ENCODE measurements at places on chromosomes 1 and 21.

DNA sequence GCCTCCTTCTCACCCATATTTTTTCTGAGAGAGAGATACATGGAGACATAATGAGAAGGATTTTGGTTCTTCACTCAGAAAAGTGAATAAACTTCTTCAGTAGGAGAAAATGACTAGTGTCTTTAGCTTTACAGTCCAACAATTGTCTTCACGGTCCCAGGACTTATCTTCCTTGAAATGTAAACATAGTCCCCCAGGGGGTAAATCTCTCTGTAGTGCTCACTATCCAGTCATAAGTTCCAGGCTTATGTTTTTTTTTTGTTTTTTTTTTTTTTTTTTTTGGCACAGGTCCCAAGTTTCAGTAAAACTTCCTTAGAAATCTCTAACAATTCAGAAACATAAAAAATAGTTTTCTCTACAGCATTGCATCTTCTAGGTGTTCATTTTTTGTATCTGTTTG lies 890.2 kb upstream of the B3GALT2 start:
- DNase-seq: no peak

DNA sequence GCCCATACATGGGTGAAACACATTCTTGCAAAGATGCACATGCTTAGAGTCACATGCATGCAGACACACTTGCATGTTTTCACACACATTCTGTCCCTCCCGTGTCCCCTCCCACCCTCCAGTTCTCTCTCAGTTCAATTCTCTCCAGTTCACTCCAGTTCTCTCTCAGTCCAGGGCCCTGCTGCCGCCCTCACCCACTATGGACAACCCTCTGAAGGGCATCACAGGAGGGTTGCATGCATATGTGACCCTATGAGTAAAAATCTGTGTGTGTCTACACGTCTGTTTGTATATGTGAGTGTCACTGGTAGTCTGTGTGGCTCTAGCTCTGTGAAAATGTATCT lies 21.8 kb upstream of the ADGRB2 start:
- no peak for DNase-seq

- DNase-seq: no peak
Observed at GRCh38 chr1:39088658-39089057, 62.5 kb downstream of the NDUFS5 start.

- DNase-seq: no peak
Observed at GRCh38 chr1:106998431-106999002, 58.0 kb upstream of the PRMT6 start.

DNA sequence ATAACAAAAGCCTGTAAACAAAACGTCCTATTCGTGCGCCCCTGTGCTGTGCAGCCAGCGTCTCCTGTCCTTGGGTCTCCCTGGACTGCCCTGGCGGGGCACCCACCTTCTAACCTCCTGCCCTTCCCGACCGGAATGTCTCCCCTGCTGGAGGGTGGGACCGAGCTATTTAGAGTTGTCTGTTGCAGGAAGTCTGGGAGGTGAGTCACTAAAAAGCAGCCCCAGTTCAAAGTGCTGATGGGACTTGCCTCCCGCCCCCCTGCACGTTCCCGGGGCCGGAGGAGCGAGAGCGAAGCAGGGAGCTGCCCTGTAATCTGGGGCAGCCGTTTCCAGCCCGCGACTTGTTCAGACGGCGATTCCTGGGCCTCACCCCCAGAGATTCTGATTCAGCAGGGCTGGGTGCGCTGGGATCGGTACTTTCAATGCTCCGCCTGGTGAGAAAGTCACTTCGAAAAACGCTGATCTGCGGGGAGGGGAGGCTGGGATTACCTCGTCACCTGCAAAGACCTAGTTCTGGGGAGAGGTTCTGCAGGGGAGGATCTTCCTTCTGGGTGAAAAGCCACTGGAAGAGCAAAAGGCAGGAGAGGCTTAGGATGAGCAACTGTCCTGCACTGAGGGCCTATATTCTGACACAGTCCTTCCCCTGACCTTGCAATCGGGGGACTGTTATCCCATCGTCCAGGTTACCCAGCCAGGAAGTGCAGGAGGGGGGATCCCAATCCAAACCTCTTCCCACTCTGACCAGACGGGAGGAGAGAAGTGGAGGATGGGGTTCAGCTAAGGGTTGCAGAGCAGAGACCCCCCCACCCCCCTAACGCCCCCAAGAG lies 1.2 kb upstream of the DHRS3 start:
- DNase-seq: no peak

- no peak for DNase-seq
Observed at GRCh38 chr1:114745291-114745690, 12.5 kb downstream of the CSDE1 start.

- DNase-seq: no peak
Observed at GRCh38 chr1:154938604-154939399, 2.3 kb upstream of the PMVK start.

- DNase-seq: no peak
Observed at GRCh38 chr1:149937759-149938158, 1.1 kb upstream of the MTMR11 start.

DNA sequence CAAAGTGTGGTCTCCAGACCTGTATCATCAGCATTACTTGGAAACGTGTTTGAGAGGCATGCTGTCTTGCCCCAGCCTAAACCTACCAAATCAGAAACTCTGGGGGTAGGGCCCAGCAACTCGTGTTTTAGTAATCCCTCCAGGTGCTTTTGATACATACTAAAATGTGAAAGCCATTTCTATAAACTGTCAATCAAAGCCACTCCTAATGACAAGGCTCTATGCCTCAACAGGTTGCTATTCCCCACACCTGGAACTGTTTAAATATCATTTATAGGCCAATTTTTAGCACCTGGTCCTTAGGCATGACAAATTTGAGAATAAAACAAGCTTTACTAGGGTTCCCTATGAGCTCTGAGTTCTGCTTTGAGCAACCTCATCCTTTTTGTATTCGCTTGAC lies 158.7 kb upstream of the NR5A2 start:
- DNase-seq: no peak

GRCh38 chr1:183287191-183287675 lies 101.2 kb downstream of the LAMC2 start:
- DNase-seq: no peak

DNA sequence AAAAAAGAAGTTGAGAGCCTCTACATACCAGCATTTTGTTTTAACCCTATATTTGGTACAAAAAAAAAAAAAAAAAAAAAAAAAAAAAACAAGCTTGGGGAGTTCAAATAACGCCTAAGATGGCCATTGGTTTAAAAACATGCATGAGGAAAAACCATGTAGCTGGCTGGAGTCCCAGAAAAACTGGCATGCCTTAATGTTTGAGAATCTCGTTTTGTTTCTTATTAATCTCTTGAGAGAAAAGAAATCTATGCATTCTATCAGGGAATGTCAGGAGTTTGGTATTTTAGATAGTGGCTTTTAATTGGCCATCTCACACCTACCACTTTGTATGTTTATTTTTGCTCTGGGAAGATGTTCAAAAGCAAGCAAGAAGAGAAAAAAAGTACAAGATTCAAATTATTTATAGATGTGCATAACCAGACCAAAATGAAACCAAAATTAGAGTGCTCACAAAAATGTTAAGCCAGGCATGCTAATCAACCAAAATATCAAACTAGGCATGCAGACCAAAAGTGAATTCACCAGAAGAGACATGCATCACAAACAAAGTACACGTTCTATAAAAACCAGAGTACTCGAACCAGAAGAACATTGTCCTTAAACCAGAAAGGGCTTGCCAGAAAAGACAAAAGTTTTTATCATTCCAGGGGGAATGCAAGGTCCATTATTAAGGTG lies 156.6 kb downstream of the AK5 start:
- no peak for DNase-seq

DNA sequence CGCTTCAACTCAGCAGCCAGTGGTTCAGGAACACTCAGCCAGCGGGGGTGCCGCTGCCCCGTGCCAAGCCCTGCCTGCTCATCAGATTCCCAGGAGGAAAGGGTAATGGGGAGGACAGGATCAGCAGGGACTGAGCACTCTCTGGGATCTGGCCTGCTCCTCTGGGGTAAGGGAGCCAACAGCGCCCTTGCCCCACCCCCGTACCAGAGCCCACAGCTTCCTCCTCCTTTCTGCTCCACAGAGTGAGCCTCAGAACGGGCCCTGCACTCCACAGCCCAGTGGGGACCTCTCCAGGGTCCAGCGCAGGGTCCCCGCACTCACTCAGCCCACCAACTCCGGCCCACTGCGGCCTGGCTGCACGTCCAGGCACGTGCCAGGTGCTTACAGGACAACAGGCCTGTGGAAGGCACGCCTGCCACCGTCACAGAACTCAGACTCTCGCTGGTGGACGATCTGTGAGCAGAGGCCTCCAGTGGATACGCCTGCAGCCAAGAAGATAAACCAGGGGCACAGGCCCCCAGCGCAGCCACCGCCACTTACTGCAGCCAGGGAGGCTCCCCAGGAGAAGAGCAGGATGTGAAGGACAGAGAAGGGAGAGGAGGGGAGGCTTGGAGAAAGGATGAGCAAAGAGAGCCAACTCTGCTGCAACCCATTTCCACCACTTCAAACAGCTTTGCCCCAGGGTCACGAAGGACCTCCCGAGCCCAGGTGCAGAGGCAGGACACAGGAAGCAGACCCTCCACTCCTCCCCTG lies 2.1 kb downstream of the MEGF6 start:
- no peak for DNase-seq

DNA sequence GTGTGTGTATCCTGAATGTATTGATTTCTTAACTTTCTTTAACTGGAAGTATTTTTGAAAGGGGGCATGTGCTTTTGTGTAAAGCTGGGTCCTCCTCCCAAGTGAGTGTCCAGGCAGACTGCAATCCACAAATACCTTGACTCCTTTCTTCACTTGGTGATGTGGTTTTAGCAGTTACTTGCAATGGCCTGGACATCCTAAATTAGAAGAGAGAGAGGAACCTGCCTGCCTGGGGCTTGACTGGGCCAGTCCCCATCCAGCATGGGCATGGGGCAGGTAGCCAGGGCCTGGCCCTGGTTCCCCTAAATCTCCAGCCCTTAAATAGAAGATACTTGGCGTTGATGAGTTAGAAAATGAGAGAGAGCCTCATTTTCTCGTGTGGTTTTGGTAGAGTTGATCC lies 159.7 kb downstream of the PGBD5 start:
- DNase-seq: no peak

DNA sequence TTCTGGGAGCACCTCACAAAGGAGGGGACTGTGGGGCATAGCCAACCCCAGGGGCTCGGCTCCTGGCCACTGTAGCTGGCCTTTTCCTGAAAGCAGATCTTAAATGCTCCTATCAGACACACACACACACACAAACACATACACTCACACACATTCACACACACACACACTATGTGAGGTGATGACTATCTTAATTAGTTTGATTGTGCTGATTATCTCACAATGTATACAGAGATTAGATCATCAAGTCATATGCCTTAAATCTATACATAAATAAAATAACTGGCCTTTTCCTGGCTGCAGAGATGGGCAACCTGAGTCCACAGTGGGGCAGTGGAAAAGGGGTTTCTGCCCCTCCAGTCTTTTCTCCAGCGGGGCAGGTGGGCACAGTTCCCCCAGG lies 27.1 kb downstream of the LGR6 start:
- DNase-seq: no peak

GRCh38 chr1:58006421-58007046 lies 540.0 kb downstream of the OMA1 start:
- no peak for DNase-seq

- DNase-seq: no peak
Observed at GRCh38 chr1:218525451-218526197, 180.5 kb downstream of the TGFB2 start.

DNA sequence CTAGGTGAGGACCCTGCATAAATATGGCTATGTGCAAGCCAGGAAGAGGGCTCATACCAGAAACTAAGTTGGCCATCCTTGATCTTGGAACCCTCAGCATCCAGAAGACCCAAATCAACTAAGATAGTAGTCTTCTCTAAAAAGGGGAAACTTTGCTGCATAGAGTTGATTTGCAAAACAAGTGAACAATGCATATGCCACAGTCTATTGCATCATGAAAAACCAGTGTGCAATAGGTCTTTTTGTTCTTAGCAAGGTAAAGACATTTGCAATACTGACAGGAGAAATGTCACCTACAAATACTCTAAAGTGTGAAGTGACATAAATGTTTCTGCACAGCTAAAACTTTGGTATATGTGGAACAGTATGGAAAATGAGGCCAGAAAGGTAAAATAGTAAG lies 2.0 kb upstream of the IFI16 start:
- DNase-seq: no peak

DNA sequence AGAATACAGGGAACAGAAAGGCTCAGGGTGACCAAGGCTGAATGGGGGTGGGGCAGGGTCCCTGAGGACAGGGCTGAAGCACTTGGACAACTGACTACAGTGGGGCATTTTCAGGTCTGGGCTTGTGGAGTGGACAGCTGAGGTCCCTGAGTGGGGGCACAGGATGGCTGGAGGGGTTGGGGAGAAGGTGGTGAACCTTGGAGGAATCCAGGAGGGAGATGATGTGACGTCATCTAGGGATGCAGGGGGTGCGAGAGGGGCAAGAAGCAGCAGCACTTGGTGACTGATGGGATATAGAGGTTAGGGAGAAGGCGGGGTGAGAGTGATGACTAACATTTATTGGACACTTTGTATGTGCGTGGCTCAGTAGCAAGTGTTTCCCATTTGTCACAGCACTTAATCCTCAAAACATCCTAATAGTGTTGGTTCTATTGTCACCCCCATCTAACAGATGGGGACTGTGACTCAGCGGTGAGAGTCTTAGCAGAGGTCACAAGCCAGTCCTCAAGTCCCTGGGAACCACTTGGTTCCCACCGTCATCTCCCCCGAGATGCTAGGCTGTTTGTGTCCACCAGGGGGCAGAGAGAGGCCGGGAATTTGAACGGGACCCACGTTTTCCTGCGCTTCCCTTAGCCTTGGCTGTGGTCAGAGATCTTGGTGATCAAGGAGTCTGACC lies 27.9 kb upstream of the BMP8B start:
- no peak for DNase-seq

DNA sequence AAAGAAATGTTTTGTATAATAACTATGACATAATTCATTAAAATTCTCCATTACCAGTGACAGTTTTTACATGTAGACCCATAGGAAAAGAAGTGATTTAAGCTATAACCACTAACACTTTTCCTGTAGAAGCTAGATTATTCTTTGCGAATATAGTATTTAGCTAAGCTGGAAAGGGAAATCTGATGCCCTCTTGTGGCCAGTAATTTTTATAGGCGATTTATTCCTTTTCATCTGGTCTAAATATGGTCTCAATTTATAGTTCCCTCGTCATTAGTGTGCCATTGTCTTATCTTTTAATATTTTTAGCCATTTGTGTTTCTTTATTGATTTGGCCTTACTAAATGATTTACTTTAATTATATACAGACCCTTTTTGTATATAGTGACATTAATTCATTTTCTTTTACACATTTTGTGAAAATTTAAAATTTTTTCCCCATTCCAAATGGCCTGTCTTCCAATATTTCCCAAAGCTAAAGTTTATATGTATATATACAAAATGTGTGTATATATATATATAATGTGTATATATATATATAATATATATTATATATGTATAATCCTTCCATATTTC lies 26.7 kb downstream of the BTG3 start:
- DNase-seq: peak; percentile 17
